ENCODE measurements at places on chromosomes 3 and 15. TPM values are rescaled to one million over a fixed set of nuclear protein-coding genes. Genes with fewer than 3 reads are reported as not detected.

Gene LMAN1L
- not detected for total RNA-seq

Gene GP5
- 0.10 TPM for total RNA-seq

Gene IL17RD
- 47.4 TPM for total RNA-seq

GRCh38 chr3:155712008-155712407 lies 32.9 kb downstream of the PLCH1 start:
- DNase-seq = no peak

DNA sequence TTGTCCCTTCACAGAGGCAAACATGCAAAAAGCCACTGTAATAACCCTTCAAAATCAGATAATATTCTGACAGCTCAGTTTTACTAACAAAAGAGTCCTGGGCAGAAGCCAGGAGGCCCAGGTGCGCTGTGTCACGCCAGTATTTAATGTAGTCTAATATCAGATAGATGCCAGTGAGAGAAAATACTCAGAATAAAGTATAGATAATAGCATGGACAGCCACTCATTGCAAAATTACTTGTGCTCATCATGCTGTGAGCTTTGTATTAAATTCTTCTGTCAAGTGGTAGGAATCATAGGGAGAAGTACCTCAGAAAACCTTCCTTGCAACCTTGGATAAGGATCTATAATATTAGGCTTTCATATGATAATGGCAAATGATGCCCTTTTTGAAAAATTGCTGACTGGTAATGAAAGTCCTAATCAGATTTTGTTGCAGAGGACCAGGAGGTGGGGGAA lies 1154.3 kb downstream of the ROBO1 start:
- DNase-seq = no peak

DNA sequence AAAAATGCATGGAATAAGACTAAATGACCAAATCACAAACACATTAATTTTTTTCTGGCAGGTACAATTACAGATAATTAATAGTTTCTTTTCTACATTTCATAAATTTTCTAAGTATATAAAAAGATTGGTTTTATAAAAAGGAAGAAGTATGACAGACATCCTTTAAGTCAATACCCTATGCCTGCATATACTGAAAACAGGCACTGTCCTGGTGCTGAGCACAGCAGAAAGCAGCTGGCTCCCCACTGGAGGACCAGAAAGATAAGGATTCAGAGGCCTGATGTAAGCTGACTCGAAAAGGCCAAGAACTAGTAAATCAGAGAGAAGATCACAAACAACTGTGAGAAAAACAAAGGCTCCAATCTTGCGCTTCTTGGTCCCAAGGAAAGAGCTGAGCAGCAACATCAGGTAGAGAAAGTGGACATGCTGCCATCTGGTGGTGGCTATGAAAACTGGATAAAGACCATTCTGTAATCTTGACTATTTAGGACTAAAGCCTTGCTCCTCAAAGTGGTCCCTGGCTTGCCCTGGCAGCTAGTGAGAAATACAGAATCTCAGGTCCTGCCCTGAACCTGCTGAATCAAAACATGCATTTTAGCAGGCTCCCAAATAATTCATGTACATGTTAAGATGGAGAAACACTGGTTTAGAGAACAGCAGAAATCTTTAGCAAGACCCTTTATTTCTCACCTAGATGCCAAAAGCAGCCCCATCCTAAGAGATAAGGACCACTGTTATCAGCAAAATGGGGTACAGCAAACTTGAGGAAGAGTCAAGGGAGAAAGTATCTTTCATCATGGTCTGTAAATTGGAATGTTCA lies 76.0 kb downstream of the TRANK1 start:
- no peak for DNase-seq

DNA sequence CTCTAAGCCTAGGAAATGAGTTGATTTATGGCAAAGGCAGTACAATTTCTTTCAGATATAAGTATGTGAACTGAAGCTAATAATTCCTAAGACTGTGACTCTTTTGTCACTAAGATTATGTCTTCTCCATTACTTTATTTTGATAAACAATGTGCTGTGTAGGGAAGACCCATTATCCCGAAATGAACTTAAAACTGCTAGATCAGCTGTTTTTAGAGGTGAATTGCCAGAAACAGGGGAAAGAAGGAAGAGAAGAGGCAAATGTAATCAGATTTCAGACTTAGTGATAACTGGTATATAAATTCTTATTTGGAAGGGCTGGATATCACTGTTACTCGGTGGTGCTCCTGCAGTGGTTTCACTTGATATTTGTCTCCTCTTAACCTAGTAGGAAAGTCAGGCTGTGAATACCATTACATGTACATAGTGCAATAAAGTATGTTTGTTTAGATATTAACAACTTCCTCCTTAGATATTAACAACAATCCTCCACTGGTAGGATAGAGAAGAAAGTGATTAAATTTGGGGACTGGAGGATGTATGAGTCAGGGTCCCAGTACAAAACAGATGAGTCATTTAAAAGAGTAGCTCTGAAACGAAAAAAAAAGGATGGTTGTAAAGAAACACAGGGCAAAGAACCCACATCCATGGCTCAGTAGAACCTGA lies 338.5 kb upstream of the KCNH8 start:
- no peak for DNase-seq

All from type B pancreatic cell (in vitro differentiated cells).